ENCODE measurements at places on chromosomes 2 and 18. TPM values are rescaled to one million over a fixed set of nuclear protein-coding genes. Genes with fewer than 3 reads are reported as not detected.
A peak's percentile ranks its signal among the peaks of the same experiment; 100 is the strongest.

DNA sequence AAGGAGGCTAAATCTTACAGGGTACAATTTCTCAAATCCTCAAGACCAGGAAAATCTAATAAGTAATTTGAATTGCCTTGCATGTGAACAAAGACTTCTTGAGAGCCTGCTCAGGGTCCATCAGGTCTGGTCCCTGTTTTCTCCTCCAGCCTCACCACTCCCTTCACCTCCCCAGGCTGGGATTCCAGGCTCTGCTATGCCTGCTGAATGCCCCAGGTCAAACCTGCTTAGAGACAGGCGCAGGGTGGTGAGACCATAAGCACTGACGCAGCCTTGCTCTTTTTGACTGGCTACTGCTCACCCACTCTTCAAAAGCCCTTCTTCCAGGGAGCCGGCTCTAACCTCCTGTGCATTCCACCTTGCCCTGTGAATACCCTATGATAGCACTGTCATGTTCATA lies 356.4 kb upstream of the ACVR2A start:
- DNase-seq = no peak

GRCh38 chr18:77597726-77598125 lies 348.1 kb downstream of the GALR1 start:
- DNase-seq = no peak

DNA sequence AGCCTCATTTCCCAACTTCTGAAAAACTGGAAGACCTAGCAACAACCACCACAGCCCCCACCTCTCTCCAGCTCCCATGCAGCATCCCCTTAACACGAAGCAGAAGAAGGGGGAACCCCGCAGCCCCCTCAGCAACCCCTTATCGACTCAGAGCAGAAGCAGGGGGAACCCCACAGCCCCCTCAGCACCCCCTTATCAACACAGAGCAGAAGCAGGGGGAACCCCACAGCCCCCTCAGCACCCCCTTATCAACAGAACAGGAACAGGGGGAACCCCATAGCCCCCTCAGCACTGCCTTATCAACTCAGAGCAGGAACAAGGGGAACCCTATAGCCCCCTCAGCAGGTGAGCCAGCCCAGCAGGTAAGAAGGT lies 6.7 kb downstream of the SLC66A2 start:
- DNase-seq = no peak

DNA sequence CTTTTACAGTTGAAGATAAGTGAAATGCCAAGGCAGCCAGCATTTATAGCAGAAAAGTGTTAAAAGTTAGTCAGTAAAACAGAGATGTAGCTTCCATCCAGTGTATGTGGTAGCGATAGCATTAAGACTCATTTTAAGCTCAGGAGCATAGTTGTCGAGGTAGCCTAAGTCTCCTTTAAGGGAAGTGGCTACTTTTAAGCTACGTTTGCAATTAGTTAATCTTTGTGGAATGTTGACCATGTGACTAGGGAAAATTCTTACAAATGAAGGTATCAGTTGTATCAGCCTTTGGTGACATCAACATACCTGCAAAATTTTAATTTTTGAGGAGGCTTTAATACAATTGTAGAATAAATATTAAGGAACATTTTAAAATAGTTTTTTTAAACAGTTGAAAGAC lies 61.9 kb downstream of the LHCGR start:
- DNase-seq = no peak

- no peak for DNase-seq
Measured at GRCh38 chr2:71713581-71714580, 260.5 kb downstream of the DYSF start.

DNA sequence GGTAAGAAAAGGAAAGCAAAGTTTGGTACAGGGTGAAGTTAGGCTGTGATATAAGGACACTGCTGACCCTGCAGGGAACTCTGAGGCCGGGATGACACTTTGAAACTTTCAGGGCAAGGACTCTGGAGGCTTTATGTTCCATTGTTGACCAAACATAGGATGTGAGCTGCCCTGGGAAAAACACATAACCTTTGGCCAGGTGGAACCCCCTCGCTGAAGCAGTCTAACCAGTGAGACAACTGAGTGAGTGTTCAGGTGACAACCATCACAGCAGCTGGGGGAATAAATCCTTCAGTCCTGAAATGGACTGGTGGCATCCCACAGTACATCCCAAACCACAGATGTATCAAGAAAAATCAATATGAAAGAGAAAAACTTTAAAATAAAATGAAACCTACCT lies 280.9 kb upstream of the CDH2 start:
- DNase-seq = no peak

DNA sequence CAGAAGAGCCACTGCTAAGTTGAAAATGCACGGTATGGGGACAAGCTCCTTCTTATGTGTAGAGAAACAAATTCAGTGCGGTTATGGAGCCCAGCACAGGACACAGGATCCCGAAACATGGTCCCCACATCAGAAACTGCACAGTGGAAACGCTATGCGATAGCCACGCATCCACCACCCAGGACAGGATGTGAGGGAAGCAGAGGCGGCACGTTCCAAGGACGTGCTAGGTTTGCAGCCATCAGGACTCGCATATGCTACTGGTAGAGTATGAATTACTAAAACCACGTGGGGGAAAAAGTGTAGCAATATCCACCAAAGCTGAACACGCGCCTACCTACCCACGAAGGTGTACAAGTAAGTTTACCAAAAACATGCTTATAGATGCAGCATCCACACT lies 34.7 kb upstream of the SNTG2 start:
- no peak for DNase-seq

DNA sequence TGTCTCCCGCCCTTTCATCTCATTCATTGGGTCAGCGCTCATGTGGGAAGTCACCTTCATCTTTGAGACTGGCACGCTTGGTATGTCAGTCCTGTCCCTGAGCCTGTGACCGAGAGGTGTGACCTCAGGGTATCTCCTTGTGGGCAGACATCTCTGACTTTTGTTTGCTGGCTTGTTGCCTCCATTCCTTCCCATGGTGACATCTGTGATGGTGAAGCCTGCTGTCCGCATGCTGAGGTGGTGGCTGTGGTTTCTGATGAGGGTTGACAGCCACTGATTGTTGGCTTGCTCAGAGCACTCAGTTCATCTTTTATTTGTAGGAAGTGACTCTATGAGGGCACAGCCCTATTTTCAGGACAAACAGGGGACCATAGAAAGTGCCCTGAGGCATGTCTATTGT lies 139.2 kb downstream of the SLC4A3 start:
- DNase-seq = no peak

DNA sequence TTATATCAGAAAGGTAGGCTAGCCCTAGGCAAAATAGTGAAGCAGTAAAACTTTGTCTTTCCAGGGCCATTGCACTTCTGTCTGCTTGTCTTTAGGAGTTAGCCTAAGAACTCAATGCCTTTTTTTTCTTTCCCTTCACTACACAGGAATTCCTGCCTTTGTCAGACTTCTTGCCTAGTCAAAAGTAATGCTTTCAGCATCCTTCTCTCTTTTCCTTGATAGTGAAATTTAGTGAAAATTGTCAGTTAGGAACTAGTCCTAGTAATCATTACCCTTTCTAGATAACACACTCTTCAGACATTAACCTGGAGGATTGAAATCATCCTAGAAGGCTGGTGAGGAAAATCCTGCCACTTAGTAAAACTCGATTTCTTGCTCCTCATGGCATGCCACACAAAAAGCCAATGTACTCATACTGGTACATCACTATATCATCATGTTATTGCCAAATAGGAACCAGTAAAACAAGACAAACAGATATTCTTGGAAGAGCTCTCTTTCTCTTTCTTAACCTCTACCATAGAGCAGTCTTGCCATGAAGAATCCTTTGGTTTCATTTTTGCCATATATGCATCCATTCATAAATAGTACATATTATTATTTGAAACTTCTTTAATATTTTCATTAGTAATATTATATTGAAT lies 320.5 kb downstream of the CTNNA2 start:
- no peak for DNase-seq

DNA sequence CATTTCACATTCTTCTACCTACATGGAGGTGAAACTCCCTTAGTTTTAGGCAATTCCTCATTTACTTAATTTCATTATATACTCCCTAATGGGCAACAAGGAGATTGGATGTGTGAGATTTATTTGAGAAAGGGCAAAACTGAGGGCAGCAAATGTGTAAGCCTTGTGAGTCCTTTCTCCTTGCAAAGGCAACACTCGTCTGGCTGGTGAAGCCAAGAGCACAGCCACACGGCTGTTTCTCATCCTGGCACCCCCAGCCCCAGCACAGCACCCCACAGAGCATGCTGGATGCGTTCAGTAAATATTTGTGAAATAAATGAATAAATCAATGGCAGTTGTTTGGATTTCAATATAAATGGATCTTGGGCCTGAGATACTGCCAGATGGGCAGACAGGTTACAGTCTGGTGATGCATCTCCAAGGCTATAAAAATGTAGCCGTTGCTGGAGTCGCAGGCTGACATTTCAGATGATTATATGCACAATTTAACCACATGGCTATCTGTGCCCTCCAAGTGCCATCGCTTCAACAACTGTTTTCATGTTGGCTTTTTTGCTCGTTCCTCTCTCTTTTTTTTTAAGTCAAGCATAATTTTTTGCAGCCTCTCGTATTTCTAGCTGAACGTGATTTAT lies 154.1 kb upstream of the REV1 start:
- no peak for DNase-seq

- DNase-seq = peak; percentile 40
Measured at GRCh38 chr2:202178346-202178958, 59.9 kb downstream of the SUMO1 start.

DNA sequence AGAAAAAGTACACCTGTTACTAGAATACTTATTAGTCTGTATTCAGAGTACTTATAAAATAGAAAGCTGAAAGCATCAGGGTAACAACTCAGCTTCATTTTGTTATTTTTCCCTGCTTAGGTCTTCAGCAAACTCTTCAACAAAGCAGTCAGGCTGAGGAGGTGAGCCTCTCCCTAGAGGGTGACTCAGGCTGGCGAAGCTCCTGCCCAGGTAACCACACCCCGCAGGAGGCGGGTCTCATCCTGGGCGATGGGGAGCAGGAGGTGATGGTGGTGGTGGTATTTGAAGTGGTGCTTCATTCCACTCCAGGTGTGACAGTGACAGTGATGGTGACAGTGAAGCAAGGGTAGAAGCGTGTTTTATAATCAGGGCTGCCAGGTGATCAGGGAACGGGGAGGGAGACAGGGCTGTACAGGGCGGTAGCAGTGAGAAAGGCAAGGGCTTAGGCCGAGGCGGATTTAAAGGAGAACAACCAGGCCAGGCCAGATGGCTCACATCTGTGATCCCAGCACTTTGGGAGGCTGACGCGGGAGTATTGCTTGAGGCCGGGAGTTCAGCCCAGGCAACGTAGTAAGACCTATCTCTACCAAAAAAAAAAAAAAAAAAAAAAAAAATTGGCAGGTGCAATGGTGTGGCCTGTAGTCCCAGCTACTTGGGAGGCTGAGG lies 127.1 kb downstream of the SOCS6 start:
- no peak for DNase-seq

- DNase-seq = no peak
Measured at GRCh38 chr18:11749305-11749704, 60.2 kb downstream of the GNAL start.

- no peak for DNase-seq
Measured at GRCh38 chr2:67797801-67798540, 264.8 kb downstream of the C1D start.

DNA sequence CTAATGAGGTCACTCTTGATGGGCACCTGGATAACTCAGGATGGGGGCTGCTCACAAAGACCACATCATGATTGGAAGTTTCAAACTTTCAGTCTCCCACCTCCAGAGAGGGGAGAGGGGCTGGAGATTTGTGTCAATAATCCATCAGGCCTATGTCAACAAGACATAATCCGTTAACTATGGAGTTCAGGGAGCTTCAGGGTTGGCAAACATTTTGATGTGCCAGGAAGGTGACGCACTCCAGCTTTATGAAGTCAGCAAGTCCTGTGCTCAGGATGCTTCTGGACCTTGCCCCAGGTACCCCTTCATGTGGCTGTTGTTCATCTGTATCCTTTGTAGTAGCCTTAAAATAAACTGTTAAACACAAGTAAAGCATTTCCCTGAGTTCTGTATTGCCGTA lies 19.0 kb downstream of the SKA1 start:
- DNase-seq = no peak

- no peak for DNase-seq
Measured at GRCh38 chr18:41647914-41648313, 307.1 kb upstream of the PIK3C3 start.

DNA sequence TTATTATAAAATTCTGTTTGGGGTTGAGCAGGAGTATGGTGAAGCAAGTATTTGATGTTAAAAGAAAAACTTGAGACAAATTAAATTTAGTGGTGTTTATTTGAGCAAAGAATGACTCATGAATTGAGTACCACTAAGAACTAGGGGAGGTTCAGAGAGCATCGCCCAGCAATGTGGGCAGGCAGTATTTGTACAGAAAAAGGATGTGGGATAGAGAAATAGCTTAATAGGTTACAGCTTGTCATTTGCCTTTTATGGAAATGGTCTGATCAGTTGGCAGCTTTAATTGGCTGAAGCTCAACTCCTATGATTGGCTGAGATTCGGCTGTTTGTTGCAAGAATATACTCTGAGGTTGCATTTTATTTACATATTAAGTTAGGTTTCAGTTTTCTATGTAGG lies 68.2 kb downstream of the LRATD1 start:
- no peak for DNase-seq

DNA sequence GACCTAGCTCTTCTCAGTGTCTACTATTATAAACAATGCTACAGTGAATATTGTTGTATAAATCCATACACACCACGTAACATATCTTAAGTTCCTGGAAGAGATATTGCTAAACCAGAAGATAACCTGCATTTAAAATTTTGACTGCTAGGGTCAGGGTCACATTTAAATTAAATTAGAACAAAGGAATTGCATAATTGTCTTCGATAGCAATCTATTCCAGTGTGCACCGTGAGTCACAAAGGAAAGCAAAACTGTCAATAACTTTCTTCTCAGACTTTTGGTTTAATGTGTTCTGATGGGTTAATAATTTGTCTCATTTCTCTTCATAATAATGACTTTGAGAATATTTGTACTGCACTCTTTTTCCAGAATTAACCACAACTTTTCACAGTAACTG lies 4.2 kb downstream of the GEN1 start:
- no peak for DNase-seq

DNA sequence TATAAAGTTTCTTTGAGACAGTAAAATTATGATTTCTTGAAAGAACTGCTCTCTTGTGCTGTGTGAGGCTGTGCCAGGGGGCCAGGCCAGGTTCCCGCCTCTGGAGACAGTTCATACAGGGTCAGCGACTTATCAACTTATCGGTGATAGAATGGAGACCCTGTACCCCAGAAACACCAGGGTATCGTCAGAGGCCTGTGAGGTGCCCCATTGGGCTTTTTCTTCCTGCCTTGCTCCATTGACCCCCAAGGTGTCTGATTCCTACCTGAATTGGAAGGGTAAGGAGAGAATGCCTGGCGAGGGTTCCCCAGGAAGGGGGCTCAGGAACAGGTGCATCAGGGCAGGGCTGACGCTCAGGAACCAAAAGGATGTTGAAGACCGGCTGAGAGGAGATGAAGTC lies 4.3 kb downstream of the DLX1 start:
- DNase-seq = no peak

The CD226 gene
- 129 TPM for total RNA-seq

The PROKR1 gene
- 0.08 TPM for total RNA-seq

The STPG4 gene
- total RNA-seq = not detected
